ENCODE measurements at places on chromosomes 12 and 14. TPM values are rescaled to one million over a fixed set of nuclear protein-coding genes. Genes with fewer than 3 reads are reported as not detected.
A peak's percentile ranks its signal among the peaks of the same experiment; 100 is the strongest.

TAS2R7 gene
- total RNA-seq, result not detected

TEX22 gene
- 0.43 TPM for total RNA-seq

FERMT2 gene
- total RNA-seq, result 217 TPM

BICDL1 gene
- total RNA-seq, result not detected

- H3K27ac ChIP-seq, result no peak overlapping the region
- no peaks in the 10 kb centered on the region for H3K4me1 ChIP-seq
- H3K27me3 ChIP-seq, result no peaks in the 10 kb centered on the region
- peak; percentile 13 for DNase-seq
Measured at GRCh38 chr12:6140651-6141447, 16.4 kb upstream of the VWF start.

DNA sequence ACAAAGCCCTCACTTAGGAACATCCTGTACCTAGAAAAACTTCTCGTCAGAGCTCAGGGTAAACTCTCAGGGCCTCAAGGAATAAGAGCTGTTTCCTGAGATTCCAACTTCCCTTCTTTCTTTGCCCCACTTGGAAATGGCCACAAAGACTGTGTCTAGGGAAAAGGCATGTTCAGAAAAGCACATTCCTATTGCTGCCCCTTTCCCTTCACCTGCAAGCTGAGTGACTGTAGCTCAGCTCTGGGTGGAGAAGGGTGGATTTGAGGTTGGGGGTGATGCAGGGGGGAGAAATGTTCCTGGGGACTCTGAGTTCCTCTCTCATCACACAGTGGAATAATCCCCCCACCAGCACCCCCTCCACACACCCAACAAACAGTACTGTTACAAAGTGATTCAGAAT lies 6.8 kb downstream of the ENDOU start:
- H3K36me3 ChIP-seq, result no peaks in the 10 kb centered on the region
- H3K4me3 ChIP-seq, result no peak overlapping the region
- no peak overlapping the region for H3K27ac ChIP-seq

GRCh38 chr14:99793213-99794150 lies at the start of gene EML1:
Gene EML1, plus strand, starts transcription at chr14:99793413. Its CDS starts 64 bp downstream, at chr14:99793477.
- peak within 1 kb of the TSS; percentile 84 for H3K4me3 ChIP-seq
- H3K27ac ChIP-seq, result peak within 1 kb of the TSS; percentile 50
- no peaks in the 10 kb centered on the region for H3K27me3 ChIP-seq
- DNase-seq, result peak; percentile 95
- peaks cover 22% of the 10 kb centered on the region for H3K4me1 ChIP-seq

DNA sequence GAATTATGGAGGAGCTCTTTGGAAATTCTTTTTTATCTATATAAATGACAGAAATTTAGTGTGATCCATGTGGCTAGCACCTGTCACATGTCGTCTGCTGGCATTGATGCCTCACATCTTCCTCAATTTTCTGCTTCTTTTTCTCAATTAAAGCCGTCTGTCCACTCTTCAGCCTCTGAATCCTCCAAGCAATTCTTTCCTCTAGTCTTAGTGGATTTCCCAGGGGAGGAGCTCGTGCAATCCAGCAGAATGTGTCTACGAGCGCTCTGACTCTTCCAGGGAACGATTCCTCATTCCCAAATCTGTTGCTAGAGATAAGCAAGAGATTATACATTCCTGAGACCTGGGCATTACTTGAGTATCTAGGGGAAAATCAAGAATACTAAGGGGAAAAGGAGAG lies 176.6 kb downstream of the EMP1 start:
- peaks cover 30% of the 10 kb centered on the region for H3K27me3 ChIP-seq
- DNase-seq, result peak; percentile 6

- no peak for DNase-seq
- no peaks in the 10 kb centered on the region for H3K36me3 ChIP-seq
- H3K27ac ChIP-seq, result no peak overlapping the region
- no peaks in the 10 kb centered on the region for H3K27me3 ChIP-seq
Measured at GRCh38 chr12:132466241-132467201, 23.4 kb upstream of the FBRSL1 start.

DNA sequence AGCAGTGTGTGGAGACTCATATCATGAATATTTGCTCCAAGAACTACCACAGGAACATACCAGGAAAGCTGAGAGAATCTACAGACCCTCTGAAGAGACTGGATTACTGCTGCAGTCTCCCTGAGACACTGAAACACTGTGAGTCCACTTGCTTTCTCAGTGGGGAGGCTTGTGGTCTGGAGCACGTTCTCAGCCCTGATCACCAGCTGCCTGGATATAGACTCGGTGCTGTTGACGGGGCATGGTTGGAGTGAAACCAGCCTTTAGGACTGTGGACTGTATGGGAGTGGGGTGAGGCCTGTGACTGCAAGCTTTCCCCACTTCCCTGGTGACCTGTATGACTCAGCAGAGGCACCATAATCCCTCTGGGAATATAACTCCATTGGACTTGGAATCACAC lies 525.8 kb upstream of the FBXO33 start:
- DNase-seq, result no peak
- H3K27ac ChIP-seq, result no peak overlapping the region
- no peak overlapping the region for H3K4me3 ChIP-seq
- no peaks in the 10 kb centered on the region for H3K36me3 ChIP-seq

GRCh38 chr12:10305411-10305810 lies 2.3 kb upstream of the KLRD1 start:
- H3K27ac ChIP-seq, result no peak overlapping the region
- H3K27me3 ChIP-seq, result peaks cover 21% of the 10 kb centered on the region
- DNase-seq, result no peak

GRCh38 chr12:63206494-63206893 lies 55.5 kb upstream of the AVPR1A start:
- no peaks in the 10 kb centered on the region for H3K4me1 ChIP-seq
- DNase-seq, result no peak
- H3K36me3 ChIP-seq, result no peaks in the 10 kb centered on the region
- no peak overlapping the region for H3K4me3 ChIP-seq
- no peaks in the 10 kb centered on the region for H3K27me3 ChIP-seq

GRCh38 chr12:30043151-30043847 lies 259.6 kb upstream of the TMTC1 start:
- H3K36me3 ChIP-seq, result no peaks in the 10 kb centered on the region
- H3K4me1 ChIP-seq, result no peaks in the 10 kb centered on the region
- no peak overlapping the region for H3K27ac ChIP-seq
- H3K27me3 ChIP-seq, result no peaks in the 10 kb centered on the region
- H3K4me3 ChIP-seq, result no peak overlapping the region

DNA sequence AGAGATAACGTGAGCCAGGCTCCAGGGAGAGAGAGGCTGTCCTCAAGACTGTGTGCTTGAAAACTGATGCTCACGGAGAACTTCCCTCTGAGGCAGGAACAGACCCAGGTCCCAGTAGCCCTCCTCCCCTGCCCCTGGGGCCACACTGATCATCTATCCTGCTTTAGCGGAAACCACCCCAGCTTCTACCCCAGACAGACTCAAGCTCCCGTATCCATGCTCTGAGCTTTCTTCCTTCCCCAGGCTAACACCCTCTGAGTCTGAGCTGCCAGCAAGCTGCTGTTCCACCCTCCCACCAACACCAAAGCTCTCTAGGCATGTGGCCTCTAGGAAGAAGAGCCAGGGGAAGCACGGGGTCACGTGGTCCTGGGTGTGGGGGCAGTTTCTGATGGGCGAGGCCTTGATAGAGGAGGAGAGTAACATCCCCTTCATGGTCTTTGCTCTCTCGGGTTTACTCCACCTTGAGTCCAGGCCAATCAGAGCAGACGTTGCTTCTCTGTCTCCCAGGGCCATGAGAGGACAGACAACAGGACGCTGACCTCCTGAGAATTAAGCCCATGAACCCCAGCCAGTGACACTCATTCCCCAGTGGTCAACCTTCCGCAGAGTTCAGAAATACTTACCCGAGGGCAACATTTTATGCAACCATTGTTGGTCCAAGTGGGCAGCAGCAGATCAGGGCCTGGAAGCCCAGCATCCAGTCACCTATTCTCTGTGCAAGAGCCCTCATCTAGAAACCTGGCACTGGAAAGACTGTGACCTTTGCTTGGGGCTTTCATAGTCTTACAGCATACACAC lies 1.4 kb downstream of the PCK2 start:
- peaks cover 21% of the 10 kb centered on the region for H3K36me3 ChIP-seq
- peak overlapping the region; percentile 70 for H3K27ac ChIP-seq
- DNase-seq, result peak; percentile 77
- peak overlapping the region; percentile 94 for H3K4me3 ChIP-seq
- peaks cover 10% of the 10 kb centered on the region for H3K4me1 ChIP-seq

DNA sequence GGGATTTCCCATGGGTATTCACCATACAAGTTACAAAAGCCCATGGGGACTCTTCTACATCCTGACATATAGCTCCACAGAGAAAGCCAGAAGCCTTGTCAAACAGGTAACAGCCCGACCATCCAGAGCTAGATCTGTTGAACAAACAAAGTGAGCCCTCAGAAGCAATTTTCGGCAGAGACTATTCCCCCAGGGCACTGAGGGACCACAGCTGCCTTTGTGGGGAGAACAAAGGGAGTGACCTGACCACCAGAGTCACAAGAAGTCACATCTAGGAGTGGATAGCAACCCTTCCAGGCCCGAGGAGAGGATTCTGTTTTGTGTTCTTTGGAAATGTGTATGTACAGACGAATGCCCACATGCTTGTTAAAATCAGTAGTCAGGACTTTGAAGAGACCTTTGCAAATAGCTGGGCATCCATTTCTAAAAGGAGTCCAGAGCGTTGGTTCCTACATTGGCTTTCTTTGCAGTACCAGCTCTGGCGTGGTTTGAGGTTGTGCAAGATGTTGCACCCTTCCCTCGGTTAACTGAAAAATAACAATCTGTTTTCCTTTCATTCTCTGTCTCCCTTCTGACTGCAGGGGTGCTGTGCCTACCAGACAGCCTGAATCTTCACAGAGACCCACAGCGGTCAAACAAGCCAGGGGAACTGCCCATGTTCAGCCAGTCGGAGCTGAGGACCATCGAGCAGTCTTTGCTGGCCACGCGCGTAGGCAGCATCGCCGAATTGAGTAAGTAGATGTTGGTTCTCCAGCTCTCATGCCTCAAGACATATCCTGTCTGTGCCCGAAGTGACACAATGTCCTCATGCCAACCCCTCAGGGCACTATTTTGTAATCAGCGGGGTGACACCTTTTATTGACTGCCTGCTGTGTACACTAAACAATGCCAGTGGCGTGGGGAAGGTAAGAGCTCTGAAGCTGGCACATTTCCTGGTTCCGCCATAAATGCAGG lies 165.4 kb upstream of the PWP1 start:
- DNase-seq, result no peak
- H3K36me3 ChIP-seq, result no peaks in the 10 kb centered on the region
- peaks cover 13% of the 10 kb centered on the region for H3K4me1 ChIP-seq
- H3K27ac ChIP-seq, result no peak overlapping the region

- no peak overlapping the region for H3K27ac ChIP-seq
- H3K27me3 ChIP-seq, result no peaks in the 10 kb centered on the region
- peak; percentile 18 for DNase-seq
- H3K36me3 ChIP-seq, result no peaks in the 10 kb centered on the region
- peaks cover 8% of the 10 kb centered on the region for H3K4me1 ChIP-seq
- no peak overlapping the region for H3K4me3 ChIP-seq
Measured at GRCh38 chr12:80352474-80352873, 91.6 kb upstream of the PTPRQ start.

DNA sequence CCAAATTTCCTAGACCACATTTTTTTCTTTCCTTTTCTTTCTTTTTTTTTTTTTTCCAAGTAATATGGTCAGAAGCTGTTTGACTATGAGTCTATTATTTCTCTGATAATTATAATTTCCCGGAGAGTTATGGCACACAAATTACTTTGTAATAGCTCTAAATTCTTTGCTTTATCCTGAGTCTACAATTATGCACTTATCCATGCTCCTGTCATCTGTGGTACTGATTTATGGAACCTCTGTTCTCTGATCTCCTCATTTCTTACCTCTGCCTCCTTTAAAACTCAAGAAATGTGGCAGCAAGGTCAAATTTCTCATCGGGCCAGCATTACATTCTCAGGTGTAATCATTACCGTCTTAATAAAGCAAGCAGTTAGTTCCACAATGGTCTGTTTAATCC lies 282.1 kb downstream of the PAWR start:
- 0 out of 2 replicates have a peak overlapping the region, but pooled peaks have one; percentile 6 for H3K4me3 ChIP-seq
- peak overlapping the region; percentile 58 for H3K27ac ChIP-seq
- H3K4me1 ChIP-seq, result peaks cover 45% of the 10 kb centered on the region

- H3K4me1 ChIP-seq, result peaks cover 13% of the 10 kb centered on the region
- no peak overlapping the region for H3K27ac ChIP-seq
- DNase-seq, result no peak
- no peaks in the 10 kb centered on the region for H3K36me3 ChIP-seq
- no peak overlapping the region for H3K4me3 ChIP-seq
Measured at GRCh38 chr12:104490850-104491249, 34.1 kb downstream of the CHST11 start.

All from GM23248 (cell line).